CD4-positive, alpha-beta T cell treated with Interleukin-6 at 100 ng/mL for 8 hours (primary cell): ENCODE measurements at places on chromosomes 16 and 17.

DNA sequence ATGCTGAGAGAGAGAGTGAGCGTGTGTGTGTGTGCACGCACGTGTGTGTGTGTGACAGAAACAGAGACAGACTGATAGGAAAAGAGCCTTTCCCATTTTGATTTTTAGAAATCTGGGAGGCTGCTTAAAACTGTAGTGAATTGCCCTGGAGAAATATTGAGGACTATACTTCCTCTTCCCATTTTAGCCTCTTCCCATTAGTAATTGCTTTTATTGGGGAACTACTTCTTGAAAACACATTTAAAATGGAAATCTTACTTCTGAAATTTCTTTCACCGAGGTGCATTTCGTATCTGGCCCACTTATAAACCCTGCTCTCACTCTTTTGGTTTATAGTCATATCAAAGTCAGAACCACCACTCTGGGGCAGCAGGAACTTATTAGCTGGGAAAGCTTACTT is 47.1 kb downstream of the NUP93 start:
- DNase-seq = no peak

GRCh38 chr16:82178352-82178751 is 8.3 kb upstream of the MPHOSPH6 start:
- no peak for DNase-seq

GRCh38 chr17:43540821-43541674 is 5.1 kb downstream of the ETV4 start:
- no peak for DNase-seq

- no peak for DNase-seq
Observed at GRCh38 chr16:88301431-88301830, 81.3 kb upstream of the ZNF469 start.
